AG08396 (cell line): ENCODE measurements at places on chromosomes 6 and 20.
A peak's percentile ranks its signal among the peaks of the same experiment; 100 is the strongest.

GRCh38 chr6:89221129-89221528, 4.0 kb upstream of the GABRR1 start:
- no peak for DNase-seq

- DNase-seq, result no peak
These were observed 128.9 kb downstream of the FOXC1 start for GRCh38 chr6:1738558-1739081.

DNA sequence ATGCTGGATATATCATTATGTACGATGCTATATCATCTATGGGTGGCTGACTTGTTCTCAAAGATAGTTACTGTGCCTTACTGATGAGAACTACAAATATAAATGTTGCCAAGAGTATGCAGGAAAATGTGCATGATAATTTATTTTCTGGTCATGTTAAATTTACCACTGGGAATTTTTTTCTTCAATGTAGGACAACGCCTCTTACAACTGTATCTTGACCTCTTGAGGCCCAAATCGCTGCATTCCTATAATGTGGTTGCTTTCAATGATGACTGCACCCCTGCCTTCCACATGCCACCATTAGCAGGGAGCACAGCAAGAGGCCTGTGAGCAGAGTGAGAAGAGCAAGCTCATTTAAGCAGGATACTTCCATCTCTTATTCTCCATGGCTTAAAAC, 5.7 kb upstream of the RALGAPB start:
- no peak for DNase-seq

DNA sequence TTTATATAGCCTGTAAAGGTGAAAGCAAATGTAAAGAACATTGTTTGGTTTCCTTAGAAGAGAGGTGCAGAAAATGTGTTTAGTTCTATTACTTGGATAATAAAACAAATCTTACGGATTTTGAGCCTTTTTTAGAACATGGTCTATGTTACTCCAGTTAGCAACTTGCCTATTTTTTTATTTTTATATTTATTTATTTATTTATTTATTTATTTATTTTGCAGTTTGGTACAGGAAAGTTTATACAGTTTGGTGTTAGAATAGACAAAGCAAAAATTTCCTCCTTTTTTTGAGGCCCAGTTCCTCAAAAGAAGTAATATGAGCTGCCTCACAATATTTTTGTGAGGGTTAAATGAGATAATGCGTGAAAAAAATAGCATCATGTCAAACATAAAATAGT, 41.6 kb upstream of the EEF1E1 start:
- DNase-seq, result no peak

- DNase-seq, result no peak
These were observed 3.7 kb downstream of the SCGN start for GRCh38 chr6:25655723-25656122.

DNA sequence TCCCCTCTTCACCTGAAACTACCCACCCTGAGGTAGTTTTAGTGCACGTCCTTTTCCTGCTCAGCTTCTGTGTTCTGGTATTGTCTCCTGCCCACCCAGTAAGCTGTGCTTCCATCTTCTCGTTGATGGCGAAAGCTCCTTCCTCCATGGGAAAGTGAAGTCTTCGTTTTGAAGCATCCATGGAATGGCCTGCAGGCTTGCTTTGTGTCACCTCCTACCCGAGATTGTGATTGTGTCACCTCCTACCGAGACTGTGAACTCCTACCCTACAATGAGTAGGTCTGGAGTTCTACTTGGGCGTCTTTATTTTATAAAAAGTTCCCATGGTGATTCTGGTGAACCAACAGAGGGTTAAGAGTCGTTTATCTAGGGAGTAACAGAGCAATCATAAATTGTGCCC, 25.9 kb downstream of the SLC9A8 start:
- no peak for DNase-seq

DNA sequence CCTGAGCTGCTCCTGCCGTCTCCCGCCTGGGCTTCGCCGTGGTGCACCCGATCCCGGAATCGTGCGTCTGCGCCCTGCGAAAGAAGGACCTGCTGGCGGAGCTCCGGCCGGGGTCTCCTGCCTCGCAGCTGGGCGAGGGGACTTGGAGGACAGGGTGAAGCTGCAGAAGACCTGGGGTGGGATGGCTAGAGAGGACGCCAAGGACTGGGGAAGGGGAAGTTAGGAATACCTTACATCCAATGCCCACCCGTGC, 150.2 kb downstream of the PRL start:
- peak; percentile 6 for DNase-seq

GRCh38 chr6:17817763-17818162, 111.0 kb upstream of the NUP153 start:
- no peak for DNase-seq

DNA sequence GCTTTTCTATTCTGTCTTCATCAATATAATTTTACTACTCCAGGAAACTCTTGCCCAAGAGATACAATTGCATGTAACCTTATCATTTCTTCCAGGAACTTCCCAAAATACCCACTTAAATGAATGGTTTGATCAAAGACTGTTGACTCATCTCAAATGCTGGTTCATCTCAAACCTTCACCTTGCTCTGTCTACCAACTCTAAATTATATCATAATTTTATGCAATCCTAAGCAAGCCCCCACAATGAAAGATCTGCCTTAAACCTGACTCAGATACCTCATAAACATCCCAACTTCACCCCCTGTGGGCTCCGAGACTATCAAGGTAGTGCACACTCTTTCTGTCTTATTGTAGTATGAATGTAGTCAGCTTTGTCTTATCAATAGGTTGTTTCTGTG, 65.5 kb upstream of the GCM1 start:
- no peak for DNase-seq

DNA sequence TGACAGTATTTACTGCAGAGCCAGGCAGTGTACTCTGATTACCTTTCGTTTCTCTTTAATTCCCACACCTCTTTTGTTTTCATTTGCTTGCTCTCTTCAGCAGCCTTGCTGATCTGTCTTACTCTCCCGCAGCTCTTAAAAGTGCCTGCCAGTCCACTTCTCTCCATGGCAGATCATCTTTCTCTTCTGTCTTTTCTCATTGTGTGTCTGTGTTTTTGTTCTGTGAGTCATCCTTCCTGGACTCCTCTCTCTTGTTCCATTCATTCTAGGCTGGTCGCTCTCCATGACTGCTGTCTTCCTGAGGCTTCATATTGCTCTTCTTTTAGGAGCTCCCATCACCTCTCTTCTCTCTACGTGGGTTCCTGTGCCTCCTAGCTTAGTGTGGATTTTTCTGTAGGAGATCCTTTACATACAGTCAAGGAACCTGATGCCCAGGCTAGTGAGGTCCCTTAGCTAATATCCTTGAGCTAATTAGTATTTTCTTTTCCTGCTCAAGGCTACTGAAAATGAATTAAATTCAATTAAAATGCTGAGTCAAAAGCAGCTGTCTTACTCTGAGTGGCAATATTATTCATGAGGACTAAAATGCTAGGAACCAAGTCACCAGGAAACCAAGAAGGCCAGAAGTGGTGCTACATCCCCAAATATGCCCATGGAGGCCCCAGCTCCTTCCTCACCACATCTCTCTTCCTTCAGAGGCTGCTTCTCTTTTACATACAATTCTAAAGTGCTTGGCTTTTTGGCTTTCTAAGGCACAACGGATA, 86.1 kb downstream of the SLX4IP start:
- peak; percentile 41 for DNase-seq

GRCh38 chr6:127971386-127971785, 70.5 kb upstream of the THEMIS start:
- DNase-seq, result no peak

GRCh38 chr20:3767110-3767426, 485 bp downstream of the ADISSP start:
- DNase-seq, result no peak

- DNase-seq, result peak; percentile 36
These were observed 105.8 kb upstream of the DUSP22 start for GRCh38 chr6:186340-186965.

GRCh38 chr6:90190752-90191395, 105.8 kb downstream of the BACH2 start:
- no peak for DNase-seq

- no peak for DNase-seq
These were observed 3.4 kb downstream of the BMP7 start for GRCh38 chr20:57262784-57263609.

DNA sequence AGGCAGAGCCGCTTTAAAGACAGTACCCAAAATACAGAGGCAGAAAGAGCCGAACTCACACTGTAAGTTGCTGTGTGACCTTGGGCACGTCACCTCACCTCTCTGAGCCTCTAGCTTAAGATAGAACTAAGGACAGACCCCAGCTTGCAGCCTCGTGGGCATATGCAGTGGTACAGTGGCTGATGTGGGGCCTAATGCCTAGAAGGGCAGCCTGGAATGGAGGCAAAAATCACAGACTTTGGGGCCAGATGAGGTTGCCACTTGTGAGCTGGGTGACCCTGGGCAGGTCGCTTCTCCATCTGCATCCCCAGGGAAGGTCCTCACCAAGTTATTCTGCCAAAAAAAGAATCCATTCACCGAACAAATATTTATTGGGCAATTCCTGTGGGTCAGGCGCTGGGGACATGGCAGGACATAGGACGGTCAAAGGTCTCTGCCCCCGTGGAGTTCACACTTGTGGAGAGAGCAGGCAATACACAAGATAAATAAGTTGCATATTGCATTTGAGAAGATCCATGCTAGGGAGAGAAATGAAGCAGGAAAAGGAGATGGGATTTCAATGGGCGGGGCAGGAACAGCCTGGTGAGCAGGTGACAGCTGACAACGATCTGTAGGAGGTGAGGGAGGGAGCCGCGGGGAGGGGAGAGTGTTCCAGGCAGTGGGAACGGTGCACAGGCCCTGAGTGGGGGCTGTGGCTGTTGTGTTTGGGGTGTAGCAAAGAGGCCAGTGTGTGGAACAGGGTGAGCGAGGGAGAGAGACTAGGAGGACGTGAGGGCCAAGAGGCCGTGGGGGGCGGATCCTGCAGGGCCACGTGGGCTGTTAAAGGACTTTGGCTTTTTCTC, 115.2 kb downstream of the CEBPB start:
- DNase-seq, result no peak

DNA sequence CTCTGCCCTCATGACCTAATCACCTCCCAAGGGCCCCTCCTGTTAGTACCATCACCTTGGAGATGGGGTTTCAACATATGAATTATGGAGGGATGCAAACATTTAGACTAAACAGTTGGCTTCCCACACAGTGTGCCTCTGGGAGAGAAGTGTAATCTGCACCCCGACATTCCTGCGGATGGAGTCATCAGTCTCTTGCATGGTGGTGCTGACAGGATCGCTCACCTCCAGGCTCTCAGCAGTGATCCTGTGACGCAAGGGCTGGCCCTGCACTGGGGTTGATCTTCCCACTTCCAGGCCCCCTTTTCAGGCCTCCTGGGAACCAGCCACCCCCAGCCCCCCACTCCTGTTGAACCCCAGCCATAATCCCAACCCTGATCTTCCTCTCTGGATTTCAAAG, 16.0 kb upstream of the PI16 start:
- DNase-seq, result peak; percentile 83

DNA sequence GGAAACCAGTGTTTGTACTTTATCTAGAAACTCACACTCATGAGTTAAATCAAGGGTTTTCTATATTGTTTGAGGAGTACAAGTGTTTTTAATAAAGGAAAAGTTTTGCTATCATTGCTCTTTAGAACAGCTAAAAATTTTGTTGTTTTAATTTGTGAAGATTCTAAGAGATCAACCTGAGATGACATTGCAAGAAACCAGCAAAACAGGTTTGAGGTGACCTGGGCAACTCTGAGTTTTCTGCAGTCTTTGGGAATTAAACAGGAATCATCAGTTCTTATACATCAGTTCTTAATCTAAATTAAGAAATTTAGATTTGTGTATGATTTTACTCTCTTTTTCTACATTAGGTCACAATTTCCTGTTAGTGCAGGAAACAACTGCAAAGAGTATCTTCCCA, 114.5 kb downstream of the JAG1 start:
- DNase-seq, result no peak

DNA sequence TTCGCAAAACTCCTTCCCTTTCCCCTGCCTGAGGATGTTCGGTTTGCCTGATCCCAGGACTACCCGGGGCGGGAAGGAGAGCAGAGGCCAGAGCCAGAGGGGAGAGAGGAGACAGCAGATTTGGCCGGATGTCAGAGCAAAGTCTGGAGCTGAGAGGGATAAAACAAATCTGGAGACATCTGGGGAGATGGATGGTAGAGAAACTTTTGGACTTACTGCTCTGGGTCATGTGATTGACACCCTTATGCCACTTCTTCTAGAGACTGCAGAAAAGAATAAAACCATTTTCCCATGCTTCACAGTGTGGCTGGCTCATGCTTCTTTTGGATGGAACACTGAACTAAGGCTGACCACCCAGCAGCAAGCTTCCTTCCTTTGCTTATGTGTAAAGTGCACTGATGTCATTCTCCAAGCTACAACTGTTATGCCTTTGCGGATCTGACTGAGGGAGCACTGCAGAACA, 174.7 kb downstream of the FOXC1 start:
- DNase-seq, result no peak

DNA sequence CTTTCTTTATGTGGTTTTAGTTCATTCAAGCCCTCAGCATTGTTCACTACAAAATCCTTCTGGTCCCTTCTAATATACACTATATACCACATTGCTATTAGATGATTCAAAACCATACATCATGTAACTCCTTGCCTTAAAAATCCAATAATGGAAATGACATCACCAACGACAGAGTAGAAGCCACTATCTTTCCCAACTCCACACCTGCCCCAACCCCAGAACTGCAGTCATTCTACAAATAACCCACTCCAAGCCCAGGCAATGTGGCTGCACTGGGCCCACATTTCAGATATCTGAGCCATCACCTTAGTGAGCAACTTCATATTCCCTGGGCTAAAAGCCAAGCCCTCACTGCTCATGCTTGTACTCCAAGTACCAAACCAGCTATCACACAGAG, 22.6 kb upstream of the RUNX2 start:
- no peak for DNase-seq

- DNase-seq, result no peak
These were observed 61.1 kb upstream of the CCN6 start for GRCh38 chr6:111992851-111993250.

DNA sequence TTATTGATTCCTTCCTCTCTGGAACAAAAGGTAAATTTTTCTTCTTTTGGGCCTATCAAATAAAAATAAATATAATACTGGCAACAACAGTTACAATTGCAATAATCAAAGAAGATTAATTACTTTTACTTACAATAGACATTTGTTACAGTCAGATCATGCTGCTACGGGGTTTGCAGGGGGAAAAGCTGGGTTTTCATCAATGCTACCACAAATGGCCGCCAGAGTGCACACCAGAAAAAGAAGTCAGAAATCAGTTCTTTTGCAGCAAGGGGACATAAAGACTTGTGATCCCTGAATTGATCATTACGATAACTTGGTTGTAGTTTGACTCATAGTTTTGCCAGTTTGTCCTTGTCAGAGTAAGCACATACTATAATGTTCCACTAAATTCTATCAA, 714.5 kb upstream of the EYS start:
- DNase-seq, result no peak

- DNase-seq, result no peak
These were observed 134.4 kb upstream of the COL21A1 start for GRCh38 chr6:56381801-56382251.
